ENCODE measurements at places on chromosomes 2 and 18.

DNA sequence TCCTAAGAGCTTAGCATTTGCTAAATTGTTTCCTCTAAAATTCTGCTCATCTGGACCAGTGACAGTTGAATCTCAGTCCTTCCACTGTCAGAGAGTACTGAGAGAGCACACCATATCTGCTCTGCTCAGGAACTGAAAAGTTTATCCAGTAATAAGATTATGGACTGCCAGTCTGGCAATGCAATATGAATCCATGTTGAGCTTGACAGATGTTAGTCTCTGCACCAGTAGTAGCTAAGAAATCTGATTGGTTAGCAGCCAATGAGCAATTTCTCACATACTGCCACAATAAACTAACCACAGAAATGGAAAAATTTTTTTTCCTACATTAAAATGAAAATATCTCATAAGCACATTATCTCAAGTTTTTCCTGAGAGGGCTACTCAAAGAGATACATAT is 2.3 kb downstream of the PRKD3 start:
- DNase-seq: no peak

DNA sequence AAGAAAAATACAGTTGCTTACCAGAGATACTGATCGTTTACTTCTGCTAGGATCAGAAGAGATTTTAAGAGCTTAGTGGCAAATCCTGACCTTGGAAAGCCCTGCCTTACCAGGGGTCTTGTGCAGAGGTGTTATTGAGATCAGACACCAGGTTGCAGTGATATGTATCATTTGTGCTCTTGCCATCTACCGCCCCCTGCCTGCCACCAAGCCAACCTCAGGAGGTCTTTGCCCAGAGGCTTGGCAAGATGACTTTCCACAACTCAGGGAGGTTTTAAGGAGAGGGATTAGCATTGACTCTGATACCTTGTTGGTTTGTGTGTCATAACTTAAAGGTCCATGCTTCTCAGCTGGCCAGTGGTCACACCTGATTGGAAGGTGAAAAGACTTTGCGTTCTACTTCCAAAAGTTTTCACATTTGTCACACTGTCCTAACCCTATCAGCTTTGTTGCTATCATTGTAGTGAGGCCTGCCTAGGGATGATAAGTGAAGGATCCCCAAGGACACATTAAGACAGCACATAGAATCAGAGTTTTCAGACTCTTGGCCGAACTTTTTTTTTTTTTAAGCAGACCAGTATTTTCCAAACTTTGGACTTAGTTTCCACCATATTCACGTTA is 46.2 kb upstream of the MGAT5 start:
- DNase-seq: peak; percentile 19

DNA sequence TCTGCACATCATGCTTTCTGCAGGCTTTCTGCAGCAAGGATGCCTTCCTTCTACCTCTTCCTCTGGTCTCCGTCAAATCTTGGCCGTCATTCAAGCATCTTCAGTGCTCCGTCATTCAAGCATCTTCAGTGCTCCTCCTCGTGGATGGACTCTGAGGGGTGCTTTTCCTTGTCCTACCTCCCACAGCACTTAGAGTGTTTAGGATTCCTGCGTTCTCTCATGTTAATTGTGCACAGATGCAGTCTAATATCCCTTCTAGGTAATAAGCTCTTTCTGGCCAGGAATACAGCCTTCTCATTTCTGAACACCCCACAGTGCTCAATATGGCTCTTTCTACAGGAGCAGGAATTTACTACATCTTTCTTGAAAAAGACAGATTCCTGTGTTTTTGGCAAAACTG is 59.8 kb downstream of the ZNF236 start:
- no peak for DNase-seq

DNA sequence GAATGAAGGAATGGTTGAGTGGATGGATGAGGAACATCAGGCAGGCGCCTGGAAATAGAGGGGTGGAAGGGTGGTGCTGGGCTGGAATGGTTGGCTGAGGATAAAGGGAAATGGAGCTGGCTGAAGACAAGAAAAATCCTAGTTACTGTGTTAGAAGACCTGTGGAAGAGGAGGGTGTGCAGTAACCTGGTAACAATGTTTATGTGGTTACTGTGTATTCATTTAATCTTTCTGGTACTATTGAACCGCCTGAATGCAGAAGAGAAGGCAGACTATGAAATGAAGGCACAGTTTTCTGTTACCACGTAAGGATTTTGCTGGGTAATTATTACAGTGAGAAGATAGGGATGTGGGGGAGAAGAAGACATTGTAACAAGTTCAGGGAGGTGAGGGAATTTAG is 110.3 kb upstream of the MGAT5 start:
- no peak for DNase-seq

DNA sequence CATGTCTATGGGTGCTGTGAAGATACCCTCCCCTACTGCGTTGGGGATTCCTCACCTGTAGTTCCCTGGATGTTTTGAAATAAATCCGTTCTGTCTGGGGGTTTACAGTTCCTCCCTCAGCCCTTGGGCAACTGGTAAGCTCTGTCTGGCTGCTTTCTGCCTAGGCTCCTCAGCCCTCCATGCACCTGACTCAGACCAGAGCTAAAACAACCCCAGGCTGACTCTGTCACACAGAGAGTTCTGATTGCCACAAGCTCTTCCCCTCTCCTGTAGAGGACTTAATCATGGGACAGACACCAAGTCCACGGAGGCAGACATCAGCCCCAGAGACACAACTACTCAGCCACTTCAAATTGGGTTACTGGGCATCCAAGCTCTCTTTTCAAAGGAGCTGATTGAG is 6.3 kb downstream of the VIT start:
- DNase-seq: no peak

DNA sequence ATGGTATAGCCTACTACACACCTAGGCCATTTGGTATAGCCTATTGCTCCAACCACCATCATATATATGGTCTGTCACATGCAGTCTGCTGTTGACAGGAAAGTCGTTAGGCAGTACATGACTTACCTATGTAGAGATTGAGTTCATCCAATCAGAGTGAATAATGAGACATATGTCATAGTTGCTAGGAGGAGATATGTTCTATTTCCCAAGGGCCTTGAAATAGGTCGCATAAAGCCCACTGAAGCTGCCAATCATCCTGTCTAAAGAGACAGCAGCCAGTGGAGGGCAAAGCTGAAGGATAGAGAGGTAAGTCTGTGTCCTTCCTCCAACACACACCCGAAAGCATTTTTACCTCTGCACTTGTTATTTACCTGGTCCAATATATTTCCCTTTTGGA is 263.4 kb downstream of the PTPRM start:
- DNase-seq: no peak

GRCh38 chr2:207332480-207333212 is 166.9 kb upstream of the KLF7 start:
- DNase-seq: no peak

- DNase-seq: no peak
Measured at GRCh38 chr2:6785493-6785892, 80.2 kb downstream of the CMPK2 start.

GRCh38 chr18:58823412-58823811 is 41.3 kb upstream of the ZNF532 start:
- DNase-seq: no peak

DNA sequence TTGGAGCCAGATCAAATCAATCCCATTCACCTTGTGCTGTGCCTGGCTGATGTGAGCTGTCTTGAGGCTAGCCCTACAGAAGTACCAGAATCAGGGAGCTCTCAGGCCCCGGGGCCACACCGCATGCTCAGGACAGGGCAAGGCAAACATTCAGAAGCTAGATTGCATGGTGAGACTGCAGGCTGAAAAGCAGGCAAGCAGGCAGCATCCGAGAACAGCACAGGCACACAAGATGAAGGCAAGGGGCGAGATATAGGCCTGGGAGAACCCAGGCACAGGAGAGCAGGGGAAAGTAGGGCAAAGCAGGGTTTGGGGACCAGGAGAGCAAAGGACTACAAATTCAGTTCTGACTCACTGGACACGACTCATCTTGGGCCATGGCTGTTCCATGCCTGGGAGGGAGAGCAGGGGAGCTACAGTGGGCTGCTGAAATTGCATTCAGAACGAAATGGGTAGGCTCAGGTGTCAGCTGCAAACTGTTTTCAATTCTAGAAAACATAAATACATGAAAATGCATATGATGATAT is 59.6 kb downstream of the GALNT14 start:
- no peak for DNase-seq

DNA sequence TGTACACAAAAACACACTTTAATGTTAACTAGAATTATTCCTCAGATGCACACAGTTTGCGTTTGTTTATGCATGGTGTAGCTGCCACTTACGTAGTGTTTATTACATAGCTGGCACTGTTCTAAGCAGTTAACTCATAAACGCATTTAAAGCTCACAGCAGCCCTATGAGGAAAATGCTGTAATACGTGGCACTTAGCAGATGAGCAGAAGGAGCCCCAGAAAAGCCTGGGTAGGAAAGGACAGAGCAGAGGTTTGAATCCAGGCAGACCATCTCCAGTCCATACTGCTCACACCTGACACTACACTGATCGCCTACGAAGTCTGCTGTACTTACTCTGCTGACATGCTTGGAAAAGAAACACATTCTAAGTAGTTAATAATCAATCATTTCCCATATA is 66.6 kb downstream of the BCL2 start:
- DNase-seq: no peak

DNA sequence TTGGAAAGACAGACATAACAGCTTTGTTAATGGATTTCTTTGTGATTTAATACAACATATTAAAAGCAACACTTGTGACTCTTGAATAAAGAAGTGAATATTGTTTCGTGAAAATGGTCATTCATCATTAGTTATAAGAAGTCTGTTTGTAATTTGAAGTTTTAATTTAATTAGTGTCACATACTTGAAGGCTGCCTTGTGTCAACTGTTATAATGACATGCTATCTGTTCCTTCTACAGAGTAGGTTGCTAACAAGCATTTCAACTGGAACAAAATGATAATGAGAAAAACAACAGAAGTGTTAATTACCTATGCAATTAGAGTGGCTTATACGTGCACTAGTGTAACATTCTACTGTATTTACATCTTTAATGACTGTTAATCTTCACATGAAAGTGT is 624.7 kb downstream of the LRP1B start:
- no peak for DNase-seq

DNA sequence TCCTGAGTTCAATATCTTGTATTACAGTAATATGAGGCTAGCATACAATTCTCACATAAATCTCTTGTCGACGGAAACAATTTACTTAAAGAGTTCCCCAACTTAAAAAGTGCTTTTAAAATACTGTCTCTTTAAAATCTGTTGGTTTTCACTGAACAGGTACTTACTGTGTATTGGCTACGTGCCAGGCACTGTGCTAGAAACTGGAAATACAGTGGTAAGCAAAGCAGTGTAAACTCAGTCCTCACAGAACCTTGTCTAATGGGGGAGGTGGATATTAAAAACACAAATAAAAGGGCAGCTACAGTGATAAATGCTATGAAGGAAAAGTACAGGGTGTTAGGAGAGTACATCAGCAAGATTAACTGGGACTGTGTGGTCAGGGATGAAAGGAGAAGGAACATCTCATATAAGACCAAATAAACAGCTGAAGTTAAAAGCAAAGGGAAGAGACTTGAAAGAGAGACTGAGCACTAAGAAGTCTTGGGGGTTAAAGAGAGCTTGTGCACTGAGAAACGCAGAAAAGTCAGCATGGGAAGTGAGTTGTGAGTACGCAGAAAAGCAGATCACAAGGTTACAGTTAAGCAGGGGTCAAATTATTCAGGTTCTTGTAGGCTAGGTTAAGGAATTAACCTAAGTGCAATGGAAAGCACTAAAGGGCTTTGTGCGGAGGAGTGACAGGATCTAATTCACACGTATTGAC is 52.5 kb downstream of the USP40 start:
- no peak for DNase-seq

DNA sequence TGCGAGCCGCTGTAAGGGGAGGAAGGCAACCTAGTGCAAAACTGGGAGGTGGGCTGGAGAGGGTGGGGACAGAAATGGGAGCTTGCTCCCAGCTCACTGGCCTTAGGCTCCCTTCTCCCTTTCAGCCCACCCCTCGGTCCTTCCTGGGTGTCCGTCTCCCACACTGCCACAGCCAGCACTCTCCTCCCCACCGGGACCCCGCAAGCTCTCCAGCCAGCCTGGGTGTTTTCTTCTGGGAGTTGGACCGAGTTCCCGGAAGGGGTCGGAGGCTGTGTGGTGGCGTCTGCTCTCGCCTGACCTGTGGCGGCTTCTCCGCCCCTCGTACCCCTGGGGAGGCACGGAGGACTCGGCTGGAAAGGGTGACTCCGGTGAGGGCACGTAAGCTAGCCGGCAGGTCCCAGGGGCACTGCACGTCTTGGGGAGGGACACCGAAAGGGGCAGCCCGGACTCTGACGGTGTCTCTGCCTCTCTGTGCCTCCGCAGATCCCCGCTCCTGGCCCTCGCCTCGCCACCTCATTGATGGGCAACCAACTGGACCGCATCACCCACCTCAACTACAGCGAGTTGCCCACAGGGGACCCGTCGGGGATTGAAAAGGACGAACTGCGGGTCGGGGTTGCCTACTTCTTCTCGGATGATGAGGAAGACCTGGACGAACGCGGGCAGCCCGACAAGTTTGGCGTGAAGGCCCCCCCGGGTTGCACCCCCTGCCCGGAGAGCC is 1.1 kb downstream of the LRATD1 start:
- no peak for DNase-seq

DNA sequence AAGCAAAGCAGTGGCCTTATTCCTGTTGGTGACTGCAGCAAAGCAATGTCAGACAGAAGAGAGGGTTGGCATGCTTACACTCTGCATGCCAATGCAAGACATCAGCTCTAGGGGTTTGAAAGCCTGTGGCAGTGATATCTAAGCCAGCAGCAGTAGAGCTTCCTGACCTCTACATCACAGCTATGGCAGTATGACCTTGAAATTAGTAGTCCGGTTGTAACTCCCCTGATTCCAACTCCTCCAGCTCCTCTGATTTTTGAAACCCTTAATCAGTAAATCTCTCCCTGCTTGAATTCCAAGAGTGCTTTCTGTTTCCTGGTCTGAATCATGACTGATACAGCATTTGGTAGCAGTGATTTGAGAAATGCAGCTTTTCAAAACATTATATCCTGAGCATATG is 60.0 kb upstream of the LRP1B start:
- no peak for DNase-seq

DNA sequence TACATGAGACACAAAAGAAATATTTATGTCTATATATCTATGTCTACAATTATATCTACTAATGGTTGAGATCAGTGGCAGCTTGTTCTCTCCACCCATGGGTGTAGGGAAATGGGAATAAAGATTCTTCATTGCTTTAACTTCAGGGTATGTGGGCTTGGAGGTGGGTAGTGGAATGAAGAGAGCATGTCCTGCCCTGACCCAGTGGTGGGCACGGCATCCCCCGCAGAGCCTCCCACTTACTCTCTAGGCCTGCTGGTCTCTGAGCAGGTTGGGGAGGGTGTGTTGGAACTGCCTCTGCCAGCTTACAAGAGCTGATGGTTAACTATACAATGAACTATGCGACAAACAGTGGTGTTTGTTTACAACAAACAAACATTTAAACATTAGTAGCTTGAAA is 152.5 kb upstream of the SKOR2 start:
- no peak for DNase-seq
